ENCODE measurements at places on chromosomes 5 and 9. TPM values are rescaled to one million over a fixed set of nuclear protein-coding genes. Genes with fewer than 3 reads are reported as not detected.

Gene FOXI1
- not detected for total RNA-seq

Gene ROPN1L
- not detected for total RNA-seq

GRCh38 chr5:180142824-180143610 is 66.0 kb downstream of the RASGEF1C start:
- DNase-seq, result no peak

GRCh38 chr5:134430001-134430569 is 18.4 kb upstream of the CDKN2AIPNL start:
- no peak for DNase-seq

GRCh38 chr9:8857068-8857925 is 1057.7 kb upstream of the DMAC1 start:
- DNase-seq, result peak; percentile 20

All from HT1080 (cell line).